NAMALWA (cell line): ENCODE measurements at places on chromosomes 2 and 18.
A peak's percentile ranks its signal among the peaks of the same experiment; 100 is the strongest.

DNA sequence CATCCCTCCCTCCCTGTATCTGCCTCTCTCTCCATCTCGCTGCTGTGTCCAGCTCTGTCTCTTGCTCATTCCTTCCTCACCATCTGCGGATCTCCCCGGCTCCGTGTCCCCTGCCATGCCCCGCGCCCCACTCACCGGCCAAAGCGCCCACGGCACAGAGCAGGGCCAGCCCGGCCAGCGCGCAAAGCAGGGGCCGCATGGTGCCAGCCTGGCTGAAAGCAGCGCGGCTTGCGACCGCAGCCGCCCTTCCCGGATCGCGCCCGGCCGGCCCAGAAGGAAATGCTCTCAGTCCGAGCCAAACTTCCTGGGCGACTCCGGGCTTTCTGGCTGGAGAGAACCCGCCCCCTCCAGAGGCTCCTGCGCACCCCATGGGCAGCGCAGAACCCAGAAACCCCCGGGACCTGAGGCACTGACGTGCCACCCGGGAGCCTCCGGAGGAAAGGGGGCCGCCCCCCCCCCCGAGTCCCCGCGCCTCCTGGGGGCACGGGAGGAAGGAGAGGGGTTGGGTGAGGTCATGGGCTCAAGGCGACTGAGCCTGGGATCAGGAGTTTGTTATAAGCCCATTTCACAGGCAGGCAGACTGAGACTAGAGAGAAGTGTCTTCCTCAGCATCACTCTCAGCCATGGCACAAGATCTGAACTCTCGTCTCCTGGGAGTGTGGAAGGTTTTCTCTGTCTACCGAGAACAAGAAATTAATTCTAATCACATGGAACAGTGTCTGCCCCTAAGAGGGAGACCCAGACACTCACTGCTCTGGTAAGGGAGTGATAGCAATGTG lies 45.2 kb upstream of the RAB6C start:
- no peak for DNase-seq

DNA sequence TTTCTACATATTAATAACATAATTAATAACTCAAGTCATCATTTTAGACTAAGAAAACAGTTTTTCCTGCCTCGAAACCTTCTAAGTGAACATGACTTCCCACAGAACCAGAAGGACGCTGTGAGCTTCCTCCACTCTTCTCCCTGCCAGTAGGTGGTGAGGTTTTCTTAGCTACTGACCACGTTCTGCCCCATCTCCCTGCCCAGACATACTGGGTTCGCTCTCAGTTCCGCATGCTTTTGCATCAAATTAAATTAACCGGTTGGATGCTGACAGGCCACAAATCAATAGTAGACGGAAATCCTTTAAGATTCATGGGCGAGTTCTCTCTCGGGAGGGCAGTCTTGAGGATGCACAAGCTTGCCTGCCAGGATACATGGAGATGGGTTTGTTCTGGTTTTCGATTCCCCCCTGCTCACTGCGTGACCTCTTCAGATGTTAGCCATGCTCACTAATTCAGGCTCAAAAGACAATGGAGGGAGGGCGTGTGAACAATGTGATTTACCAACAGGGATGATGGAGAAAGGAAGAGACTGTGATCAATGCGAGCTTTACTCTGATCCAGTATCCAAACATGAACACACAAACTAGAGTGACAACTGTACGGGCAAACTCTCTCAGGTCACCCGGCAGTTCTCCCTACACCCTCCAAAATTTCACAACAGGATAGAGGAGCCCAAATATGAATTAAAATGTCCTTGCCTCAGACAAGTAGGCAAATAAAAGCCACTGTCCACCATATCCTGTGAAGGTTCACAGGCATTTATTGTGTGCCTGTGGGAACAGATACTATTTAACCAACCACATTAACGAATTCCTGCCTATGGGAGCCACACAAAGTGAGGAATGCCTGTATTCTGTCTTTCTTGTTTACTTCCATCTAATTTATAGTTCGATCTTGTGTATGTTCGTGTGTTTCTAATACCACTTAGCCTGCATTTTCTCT lies 375.7 kb downstream of the EIPR1 start:
- DNase-seq, result peak; percentile 38

GRCh38 chr2:216735086-216735485 lies 39.7 kb upstream of the IGFBP5 start:
- no peak for DNase-seq

- no peak for DNase-seq
Observed at GRCh38 chr2:144707736-144708326, 187.9 kb upstream of the ZEB2 start.

DNA sequence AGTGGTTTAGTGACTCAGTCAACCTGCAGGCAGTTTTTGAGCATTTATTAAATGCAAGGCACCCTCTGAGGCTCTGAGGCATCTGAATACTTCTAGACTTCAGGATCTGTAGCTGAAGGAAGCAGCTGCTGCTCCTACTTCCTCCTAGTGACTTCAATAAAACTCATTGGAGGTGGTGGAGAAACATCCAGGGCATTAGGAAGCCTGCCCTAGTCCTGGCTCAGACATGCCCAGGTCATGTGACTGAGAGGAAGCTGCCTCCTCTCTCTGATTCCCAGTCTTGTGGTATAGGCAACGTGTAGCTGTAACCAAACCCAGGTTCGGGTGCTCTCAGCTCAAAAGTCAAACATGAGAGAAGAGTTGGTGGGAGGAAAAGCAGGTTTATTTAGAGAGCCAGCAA lies 287.2 kb upstream of the GYPC start:
- DNase-seq, result no peak

DNA sequence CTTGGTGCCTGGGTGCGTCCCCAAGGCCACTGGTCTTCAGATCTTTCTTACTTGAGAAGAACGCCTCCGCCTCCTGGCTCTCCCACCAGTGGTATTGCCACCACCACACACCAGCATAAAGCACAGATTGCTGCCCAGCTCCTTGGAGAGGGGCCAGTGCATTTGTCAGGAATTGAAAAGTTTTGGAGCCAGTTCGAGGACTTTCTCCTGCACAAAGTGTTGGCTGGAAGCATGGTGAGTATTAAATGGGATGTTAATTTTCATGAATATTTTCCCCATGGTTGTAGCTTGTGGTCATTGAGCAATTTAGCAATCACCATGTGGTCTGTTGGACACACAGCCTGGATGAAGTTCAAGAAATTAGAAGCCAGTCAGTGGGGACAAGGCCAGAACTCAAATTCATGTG lies 684.6 kb upstream of the FANCL start:
- no peak for DNase-seq

GRCh38 chr18:36729197-36729596 lies 99.6 kb downstream of the TPGS2 start:
- no peak for DNase-seq

- no peak for DNase-seq
Observed at GRCh38 chr2:13195270-13195669, 478.5 kb downstream of the TRIB2 start.

GRCh38 chr18:33557706-33558105 lies 20.3 kb upstream of the ASXL3 start:
- DNase-seq, result no peak
